ENCODE measurements at places on chromosomes 7 and 10.

DNA sequence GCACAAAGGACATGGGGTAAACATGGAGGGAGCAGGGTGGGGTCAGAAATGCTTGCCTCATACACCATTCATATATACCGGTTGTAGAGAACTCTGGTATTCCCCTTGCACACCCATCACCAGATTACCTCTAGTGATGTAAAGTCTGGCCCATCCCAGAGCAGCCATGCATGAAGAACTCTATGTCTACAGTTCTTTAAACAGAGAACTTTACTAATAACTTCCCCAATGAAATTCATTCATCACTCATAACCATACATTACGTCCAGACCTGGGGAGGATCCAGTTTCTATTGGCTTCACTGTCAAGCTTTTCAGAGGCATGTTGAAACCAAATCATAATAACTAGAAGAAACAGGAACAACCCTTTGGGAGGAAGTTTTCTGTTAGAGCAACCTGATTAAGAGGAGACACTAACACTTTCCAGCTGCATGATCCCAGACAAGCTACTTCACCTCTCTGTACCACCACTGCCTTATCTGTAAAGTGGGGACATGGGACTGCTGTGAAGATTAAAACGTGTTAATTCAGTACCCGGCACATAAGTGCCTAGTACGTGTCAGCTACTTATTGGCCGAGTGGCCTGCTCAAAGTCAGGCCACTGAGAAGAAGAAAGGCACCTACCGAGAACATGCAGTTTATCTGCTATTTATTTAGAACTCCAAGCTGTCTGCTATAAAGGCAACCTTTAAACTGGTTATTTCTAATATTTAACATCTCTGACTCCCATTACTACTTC, 59.7 kb downstream of the IGF2BP3 start:
- no peak for DNase-seq

GRCh38 chr7:94338921-94339371, 55.7 kb upstream of the COL1A2 start:
- DNase-seq = no peak

DNA sequence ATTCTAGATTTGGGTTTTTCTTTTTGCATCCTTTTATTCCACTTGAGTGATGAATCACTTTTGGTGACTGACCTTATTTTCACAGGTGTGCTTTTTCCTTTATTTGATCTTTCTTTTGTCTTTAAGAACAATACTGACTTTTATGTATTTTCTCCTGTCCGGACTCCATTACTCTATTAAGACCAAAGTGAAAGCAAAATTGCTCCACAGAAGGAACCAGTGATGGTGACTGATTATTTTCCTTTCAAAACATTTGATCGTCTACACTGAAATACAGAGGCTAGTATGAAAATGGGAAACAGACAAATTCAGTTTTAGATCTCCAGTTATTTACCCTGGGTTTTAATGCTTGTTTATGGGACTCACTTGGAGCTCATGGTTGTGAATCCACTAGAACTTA, 15.5 kb downstream of the EXOC4 start:
- DNase-seq = no peak

GRCh38 chr10:11469575-11470391, 141.7 kb downstream of the USP6NL start:
- no peak for DNase-seq

DNA sequence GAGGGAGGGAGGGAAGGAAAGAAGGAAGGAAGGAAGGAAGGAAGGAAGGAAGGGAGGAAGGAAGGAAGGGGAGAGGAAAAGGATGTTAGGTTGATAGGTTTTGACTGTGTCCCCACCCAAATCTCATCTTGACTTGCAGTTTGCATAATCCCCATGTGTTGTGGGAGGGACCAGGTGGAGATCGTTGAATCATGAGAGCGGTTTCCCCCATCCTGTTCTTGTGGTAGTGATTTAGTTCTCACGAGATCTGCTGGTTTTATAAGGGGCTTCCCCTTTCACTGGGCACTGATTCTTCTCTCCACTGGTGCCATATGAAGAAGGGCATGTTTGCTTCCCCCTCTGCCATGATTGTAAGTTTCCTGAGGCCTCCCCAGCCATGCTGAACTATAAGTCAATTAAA, 15.1 kb upstream of the NUDCD3 start:
- DNase-seq = no peak

DNA sequence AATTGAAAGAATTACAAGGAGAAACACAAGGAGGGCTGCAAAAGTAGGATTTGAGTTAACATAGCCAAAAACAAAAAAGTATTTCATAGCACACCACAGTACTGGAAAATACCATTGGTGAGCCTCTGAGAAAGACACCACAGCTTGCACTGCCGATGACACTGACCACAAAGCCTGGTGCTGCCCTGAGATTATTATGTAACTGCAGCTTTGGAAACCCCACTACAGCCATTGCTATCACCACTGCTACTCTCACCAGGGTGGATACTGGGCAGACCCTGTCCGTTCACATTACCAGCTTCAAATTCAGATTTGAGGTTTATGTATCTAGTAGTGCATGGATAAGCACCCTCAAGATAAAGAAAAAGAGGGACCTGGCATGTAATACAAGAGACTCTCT, 1246.7 kb upstream of the SORCS1 start:
- no peak for DNase-seq

DNA sequence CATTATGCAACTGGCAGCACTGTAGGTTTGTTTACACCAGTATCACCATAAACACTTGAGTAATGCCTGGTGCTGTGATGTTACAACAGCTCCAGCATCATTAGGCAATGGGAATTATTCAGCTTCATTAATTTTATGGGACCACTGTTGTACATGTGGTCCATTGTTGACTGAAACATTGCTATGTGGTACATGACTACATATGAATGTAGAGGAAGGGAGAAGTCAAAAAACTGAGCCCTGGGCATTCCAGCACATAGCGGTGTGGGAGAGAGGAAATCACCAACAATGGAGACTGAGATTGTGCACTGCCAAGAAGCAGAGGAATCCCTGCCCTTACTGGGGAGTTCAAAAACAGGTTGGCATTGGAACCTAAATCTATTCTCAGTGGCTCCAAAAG, 89.0 kb downstream of the TRIM24 start:
- DNase-seq = no peak

GRCh38 chr10:79029478-79030390, 39.0 kb upstream of the ZMIZ1 start:
- no peak for DNase-seq

DNA sequence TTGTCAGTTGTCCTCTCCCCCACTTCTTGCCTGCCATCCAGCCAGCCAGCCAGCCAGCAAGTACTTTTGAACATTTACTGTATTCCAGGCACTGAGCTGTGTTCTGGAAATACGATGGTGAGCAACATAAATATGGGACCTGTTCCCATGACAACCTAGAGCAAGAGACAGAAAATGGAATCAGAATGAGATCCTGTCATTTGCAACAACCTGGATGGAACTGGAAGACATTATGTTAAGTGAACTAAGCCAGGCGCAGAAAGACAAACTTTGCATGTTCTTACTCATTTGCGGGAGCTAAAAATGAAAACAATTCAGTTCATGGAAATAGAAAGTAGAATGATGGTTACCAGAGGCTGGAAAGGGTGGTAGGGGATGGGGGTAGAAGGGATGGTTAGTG, 140.7 kb downstream of the ICA1 start:
- DNase-seq = no peak

- no peak for DNase-seq
Observed at GRCh38 chr10:16258291-16259040, 178.3 kb upstream of the PTER start.

DNA sequence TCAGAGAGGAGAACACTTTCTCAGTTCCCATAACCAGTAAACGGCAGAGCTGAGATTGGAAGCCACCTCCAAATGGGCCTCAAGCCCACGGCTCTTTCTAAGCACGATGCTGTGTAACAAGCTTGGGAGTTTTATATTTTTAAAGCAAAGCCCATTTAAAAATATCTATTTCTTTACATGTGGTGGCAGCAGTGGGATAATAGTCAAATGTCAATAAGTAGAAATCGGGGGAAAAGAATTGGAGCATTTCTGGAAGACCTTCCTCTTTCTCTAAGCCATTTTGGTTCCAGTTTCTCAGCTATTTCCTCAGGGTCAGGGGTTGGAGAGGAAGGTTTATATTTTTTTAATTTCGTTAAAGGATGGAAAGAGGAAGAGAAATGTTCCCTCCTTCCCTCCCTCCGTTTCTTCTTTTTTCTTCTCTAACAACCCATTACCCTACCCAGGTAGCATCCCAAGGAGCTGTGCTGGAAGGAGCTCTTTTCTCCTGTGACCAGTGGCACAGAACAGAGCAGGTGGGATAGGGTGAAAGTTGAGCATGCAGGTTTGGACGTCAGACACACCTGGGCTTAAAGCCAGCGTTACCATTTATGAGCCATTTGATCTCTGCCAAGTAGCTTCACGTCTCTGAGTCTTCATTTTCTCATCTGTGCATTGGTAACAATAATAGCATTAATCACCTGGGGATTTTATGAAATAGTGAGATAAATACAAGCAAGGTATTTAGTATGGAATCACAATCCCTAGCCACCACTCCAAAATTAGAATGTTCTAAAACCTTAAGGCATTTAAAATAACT, 515.7 kb downstream of the RPS24 start:
- no peak for DNase-seq

- DNase-seq = no peak
Observed at GRCh38 chr7:30225863-30226613, 58.4 kb upstream of the ZNRF2 start.

DNA sequence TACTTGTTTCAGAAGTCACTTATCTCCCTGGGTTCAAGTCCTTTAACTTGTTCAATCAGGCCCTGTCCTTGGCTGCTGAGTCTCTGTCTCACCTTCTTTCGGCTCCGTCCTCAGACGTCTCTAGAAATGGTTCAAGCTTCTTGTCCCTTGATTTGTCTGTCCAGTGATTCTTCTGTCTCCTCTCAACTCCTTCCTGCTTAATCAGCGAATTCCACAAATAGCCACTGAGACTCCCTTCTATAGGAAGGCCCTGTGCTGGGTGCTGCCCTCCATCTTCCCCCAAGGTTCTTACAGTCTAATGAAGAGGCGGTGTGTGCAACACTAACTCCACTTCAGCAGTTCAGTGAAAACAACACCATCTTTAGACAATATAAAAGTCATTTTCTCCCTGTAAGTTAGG, 12.7 kb downstream of the FAM241B start:
- no peak for DNase-seq

- DNase-seq = no peak
Observed at GRCh38 chr10:72462261-72462660, 107.5 kb upstream of the DNAJB12 start.

- no peak for DNase-seq
Observed at GRCh38 chr10:33547976-33548375, 213.5 kb upstream of the NRP1 start.

GRCh38 chr10:14611968-14612693, 162.6 kb downstream of the FAM107B start:
- DNase-seq = peak; percentile 39

Measured in HuH-7.5 (cell line).